ENCODE measurements at places on chromosomes 11 and 22.

GRCh38 chr11:24390762-24391161, 106.1 kb upstream of the LUZP2 start:
- no peak for DNase-seq

- no peak for DNase-seq
Observed at GRCh38 chr22:20107471-20107901, 8.4 kb upstream of the RANBP1 start.

GRCh38 chr22:31520051-31520450, 23.7 kb downstream of the SFI1 start:
- DNase-seq: no peak

GRCh38 chr11:83835423-83835822, 549.3 kb upstream of the CCDC90B start:
- DNase-seq: no peak

DNA sequence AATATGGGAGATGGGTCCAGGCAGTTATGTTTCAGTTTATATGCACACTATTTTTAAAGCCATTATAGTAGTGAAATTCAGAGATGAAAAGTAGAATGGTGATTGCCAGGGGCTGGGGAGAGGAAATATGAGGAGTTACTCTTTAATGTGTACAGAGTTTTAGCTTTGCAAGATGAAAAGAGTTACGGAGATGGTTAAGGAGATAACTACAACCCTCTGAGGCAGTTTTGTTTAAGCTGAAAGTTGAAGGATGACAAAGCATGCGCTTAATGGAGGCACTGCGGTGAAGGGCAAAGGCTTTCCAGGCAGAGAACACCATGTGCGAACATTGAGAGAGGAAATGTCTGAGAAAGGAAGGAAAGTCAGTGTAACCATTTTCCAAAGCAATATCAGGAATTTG, 18.2 kb upstream of the BMAL1 start:
- no peak for DNase-seq

GRCh38 chr11:47233989-47234668, 14.5 kb downstream of the ACP2 start:
- DNase-seq: no peak

GRCh38 chr22:23094695-23095681, 24.7 kb downstream of the GNAZ start:
- no peak for DNase-seq

GRCh38 chr22:22769434-22770279, 118.0 kb upstream of the IGLL5 start:
- DNase-seq: no peak

DNA sequence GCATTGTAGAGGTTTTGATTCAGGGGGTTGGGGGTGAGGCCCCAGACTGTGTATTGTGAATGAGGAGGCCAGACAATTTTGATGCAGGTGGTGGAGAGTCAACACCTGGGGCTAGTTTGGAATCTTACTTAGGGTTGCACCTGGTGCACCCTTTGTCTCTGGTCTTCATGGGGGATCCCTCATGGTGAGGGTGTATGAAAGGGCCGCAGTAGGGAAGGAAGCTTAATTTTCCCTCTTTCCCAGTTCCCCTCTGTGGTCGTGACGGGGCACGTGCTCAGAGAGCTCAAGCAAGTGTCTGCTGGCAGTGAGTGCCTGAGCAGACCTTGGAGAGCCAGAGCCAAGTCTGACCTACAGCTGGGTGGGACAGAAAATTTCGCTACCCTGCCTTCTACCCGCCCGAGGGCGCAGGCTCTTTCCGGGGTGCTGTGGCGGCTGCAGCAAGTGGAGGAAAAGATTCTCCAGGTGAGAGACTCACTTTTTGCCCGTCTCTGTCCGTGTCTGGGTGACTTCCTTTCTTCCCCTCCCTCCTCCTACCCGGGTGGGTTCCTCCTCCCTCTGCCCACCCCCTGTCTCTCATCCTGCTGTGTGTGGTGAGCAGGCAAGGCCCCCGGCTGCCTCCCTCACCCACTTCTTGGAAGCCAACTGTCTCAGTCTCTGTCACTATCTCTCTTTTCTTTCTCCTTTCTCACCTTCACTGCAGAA, 131.7 kb downstream of the MICAL2 start:
- DNase-seq: peak; percentile 15

- DNase-seq: no peak
Observed at GRCh38 chr11:113014262-113015097, 53.3 kb downstream of the NCAM1 start.

GRCh38 chr11:125371431-125371935, 124.6 kb downstream of the FEZ1 start:
- no peak for DNase-seq

DNA sequence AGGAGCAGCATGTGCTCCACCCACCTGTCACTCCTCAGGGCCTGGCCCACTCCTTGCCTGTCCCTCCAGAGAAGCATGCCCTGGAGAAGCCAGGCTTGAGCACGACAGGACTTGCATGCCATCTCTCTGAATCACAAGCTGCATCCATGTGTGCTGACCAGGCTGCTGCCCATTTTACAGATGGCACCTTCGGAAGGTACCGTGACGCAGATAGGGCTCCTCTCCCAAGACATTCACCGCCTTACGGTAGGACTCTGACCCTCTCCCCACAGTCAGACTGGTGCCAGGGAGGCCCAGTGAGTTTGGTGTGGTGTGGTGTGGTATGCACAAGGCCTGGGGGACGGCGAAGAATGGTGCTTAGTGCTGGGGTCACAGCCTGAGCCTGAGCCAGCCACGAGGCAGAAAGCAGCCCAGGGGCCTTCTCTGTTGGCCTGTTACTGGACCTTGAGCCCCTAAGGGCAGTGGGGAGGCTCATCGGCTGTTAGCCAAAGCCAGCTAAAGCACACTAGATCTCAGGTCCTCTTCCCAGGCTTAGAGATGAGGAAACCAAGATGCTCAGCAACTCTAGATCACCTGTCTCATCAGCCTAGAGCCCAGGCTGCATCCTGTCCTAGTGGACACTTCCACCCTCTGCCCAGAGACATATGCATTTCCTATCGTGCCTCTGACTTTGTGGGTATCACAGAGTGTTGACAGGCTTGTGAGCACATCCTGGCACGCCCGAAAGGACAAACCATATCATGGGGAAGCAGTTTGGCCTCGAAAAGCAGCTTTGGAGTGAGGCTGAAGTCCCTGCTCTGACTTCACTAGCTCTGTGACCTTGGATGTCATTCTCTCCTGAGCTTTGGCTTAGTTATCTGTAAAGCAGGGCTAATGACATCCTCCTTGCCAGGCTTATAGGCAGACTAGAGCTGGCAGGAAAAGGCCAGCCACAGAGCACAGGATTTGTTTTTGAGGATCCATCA, 17.8 kb downstream of the CYB5R2 start:
- DNase-seq: no peak

- DNase-seq: no peak
Observed at GRCh38 chr11:47616726-47617416, 22.7 kb upstream of the C1QTNF4 start.

- peak; percentile 24 for DNase-seq
Observed at GRCh38 chr22:20750461-20751184, 23.3 kb upstream of the SERPIND1 start.

GRCh38 chr11:35029979-35030682, 108.8 kb upstream of the CD44 start:
- DNase-seq: no peak

GRCh38 chr11:27907091-27907490, 200.9 kb downstream of the KIF18A start:
- no peak for DNase-seq

GRCh38 chr22:50529897-50530579, at the start of gene TYMP:
Gene TYMP, minus strand, starts transcription at chr22:50530012. Its CDS starts 303 bp downstream, at chr22:50529709.
- DNase-seq: peak; percentile 65

GRCh38 chr11:5992604-5993251, 5.9 kb upstream of the OR52L1 start:
- DNase-seq: no peak

GRCh38 chr22:23789638-23790037, 2.9 kb downstream of the SMARCB1 start:
- no peak for DNase-seq

DNA sequence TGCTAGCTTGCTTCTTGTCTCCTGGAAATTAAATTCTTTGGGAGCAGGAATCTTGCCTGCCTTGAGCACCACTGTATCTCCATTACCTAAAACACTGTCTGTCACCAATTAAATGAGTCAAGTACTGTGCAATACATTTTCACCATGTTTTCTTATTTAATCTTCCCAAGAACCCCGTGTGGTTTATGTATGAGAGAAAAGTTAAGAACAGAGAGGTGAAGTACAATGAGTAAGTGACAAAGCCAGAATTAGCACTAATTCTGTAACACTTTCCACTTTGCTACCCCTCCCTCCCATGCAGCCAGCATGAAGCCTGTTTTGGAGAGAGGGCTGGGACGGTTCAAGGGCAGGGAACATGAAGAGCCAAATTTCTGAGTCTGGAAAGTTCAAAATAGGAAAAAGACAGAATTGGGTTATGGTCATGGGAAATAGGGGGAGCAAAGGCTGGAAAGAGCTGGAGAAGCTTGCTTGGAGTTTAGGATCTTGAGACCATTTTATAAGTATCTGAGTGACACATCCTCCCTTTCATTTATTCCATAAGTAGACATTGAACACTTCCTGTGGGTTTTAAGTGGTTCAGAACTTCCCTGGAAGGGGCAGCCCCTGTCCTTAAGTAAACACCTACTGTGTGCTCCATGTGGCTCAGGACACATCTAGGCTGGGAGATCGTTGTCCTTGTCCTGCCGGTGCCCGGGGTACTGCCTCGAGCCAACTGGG, 60.5 kb upstream of the CHST1 start:
- no peak for DNase-seq

DNA sequence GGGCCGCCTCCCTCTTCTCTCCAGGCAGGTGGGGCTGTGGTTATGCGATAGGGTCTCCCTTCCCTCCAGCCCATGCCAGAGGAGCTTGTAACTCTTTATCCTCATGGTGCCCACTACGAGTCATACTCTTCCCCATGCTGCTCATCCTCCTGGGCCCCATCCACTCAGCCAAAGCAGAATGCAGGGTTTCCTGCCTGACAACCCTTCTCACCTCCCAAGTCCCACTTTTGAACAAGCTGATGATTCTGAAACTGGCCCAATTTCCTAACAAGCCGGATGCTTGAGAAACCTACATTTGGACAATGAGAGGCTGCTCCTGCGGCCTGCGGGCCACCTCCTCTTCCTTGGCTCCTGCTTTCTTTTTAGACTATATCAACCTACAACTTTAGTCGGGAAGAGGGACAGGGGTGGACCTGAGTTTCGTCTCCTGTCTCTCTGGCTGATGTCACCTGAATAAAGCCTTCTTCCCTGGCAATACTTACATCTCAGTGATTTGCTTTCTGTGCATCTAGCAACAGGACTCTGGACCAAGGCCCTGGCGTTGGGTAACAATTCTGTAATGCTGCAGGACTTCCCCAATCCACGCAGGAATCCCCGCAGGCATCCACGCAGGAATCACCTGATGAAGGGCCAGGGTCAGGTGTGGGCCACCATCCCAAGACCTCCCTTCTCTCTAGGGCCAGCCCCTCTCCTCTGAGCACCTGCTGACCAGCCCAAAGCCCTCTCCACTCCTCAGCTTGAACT, 1.5 kb upstream of the NDUFS8 start:
- no peak for DNase-seq

GRCh38 chr11:57216463-57216862, 20.6 kb downstream of the APLNR start:
- no peak for DNase-seq

DNA sequence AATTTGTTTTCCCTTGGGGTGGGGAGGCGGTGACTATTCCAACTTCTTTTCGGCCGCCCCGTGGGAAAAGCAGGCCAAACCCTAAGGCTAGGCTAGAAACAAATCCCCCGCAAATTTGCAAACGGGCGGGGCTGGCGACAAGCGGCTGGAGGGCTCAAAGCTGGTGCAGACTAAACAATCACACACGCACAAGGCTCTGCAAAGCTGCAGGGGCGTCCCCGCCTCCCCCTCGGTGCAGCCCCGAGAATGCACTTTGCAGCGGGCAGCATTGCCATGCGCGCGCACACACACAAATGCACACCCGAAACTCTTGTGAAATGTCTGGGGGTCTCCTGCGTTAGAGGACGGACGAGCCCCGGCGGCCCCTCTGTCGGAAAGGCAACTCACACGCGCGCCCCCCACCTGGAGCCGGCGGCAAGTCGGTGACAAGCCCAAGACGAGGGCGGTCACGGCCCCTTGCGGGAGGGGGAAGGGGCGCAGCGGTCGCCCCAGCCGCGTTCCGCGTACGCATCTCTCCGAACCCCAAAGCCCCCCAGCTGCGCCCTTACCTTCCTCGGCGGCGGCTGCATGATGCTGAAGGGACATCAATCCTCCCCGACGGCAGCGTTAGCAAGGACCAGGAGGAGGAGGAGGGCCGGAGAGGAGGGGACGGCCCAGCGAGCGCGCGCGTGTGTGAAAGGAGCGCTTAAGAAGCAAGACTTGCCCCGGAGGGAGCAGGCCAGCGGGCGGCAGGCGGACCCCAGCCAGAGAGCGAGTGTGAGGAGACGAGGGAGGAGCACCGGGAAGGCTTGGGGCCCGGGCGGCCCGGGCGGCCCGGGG, 600 bp downstream of the FCHSD2 start:
- peak; percentile 28 for DNase-seq

DNA sequence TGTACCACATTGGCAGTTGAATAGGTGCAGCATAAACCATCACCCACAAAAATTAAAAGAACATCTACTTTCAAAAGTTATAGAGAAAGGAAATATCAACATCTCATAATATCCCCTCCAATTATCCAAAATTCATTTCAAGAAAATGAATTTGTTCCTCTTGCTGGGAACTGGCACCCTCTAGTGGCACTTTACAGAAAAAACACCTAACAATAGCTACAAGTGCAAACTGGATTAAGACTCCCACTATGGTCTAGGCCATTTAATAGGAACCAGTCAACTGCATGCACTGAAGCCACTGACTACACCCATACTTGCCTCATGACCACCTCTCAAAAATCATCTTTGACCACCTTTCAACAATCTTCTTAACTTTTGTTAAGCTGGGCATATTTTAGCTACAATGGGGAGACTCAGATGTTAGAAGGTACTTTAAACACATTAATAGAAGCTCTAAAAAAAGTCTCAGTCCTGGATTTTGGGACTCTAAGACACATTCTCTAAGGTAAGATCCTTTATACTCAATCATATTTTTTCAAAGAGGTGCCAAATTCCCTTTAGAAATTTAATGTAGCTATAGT, 17.3 kb downstream of the TRAF6 start:
- no peak for DNase-seq

DNA sequence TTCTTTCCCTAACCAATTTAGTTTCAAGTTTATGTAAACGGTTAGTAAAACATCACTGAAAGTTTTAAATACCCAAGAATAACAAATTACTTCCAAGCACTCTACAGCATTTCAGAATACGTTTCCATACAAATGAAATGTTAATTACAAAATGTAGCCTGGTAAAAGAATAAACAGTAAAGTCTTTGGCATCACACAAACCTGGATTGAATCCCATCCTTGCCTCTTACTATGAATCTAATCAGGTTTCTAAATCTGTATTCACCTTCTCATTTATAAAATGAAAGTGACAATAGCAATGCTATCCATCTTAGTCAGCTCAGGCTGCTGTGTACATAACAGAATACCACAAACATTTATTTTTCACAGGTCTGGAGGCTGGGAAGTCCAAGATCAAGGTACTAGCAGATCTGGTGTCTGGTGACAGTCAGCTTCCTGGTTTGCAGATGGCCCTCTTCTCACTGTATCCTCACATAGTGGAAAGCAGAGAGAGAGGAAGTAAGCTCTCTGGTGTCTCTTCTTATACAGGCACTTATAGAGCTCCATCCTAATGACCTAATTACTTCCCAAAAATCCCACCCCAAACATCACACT, 19.2 kb downstream of the FAM168A start:
- no peak for DNase-seq
